ENCODE measurements at places on chromosomes 1 and 21.

DNA sequence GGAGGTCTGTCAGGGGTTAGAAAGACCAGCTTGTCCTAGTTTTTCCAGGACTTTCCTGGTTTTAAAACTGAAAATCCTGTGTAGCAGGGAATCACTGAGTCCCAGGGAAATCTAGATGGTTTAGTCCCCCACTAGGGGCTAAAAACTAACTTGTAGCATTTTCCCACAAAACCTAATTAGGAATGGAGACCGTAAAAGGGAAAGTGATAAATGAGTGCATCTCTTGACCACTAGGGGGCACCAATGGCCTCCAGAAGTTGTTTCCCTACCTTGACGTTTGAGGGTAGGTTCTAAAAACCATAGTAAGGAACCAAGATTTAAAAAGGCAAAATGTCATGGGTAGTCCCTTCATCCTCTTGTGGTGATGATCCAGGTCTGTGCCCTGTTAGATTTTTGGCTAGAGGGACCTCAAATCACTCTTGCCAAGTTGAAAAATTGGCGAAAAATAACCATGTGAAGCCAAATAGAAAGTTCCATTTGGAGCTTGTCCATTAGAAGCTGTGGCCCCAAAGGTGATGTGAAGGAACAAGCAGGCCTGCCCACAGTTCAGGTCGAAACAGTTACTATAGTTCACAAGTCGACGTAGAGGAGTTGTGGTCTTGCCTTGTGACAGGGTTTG, 24.5 kb downstream of the CLIC6 start:
- no peak overlapping the region for H3K4me3 ChIP-seq
- peak; percentile 23 for DNase-seq
- H3K27ac ChIP-seq: no peak overlapping the region
- H3K36me3 ChIP-seq: no peaks in the 10 kb centered on the region

- no peaks in the 10 kb centered on the region for H3K27me3 ChIP-seq
- no peak for DNase-seq
- no peak overlapping the region for H3K4me3 ChIP-seq
- H3K4me1 ChIP-seq: peaks cover 25% of the 10 kb centered on the region
- H3K27ac ChIP-seq: no peak overlapping the region
- H3K36me3 ChIP-seq: peaks cover 11% of the 10 kb centered on the region
Observed at GRCh38 chr1:167145965-167146364, 52.1 kb downstream of the STYXL2 start.

DNA sequence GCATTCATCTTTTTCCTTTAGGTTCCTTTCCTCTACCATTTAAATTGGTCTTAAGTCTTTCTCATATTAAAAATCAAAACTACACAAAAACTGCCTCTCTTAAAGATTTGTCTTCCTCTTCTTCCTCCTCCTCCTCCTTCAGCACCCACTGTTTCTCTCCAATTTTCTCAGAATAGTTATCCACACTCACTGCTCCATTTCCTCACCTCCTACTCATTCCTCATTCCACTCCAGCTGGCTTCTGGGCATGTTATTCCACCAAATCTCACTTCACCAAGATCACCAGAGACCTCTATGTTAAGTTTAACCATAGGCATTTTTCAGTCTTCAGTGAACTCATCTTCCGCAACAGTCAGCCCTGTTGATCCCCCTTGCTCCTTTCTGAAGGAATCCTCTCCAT, 173.7 kb downstream of the SLC35F3 start:
- H3K4me3 ChIP-seq: no peak overlapping the region
- DNase-seq: no peak
- H3K4me1 ChIP-seq: no peaks in the 10 kb centered on the region
- peaks cover 6% of the 10 kb centered on the region for H3K27me3 ChIP-seq

DNA sequence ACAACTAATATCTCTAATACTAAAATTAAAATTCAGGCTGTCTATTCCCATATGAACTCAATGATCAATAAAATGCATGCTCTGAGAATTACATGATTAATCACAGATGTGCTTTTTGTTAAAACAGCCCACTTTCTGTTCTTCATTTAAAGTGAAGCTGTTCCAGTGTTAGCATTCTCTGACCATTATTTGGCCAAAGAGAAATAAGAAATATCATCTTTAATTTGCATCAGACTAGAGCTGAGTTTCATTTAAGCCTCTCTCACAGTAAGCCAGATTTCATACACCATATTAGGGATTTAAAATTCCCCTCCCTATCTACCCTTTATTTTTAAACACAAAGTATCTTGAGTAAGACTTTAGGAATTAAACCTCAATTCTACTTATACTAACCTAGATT, 261.6 kb downstream of the TPR start:
- H3K4me1 ChIP-seq: no peaks in the 10 kb centered on the region
- H3K27me3 ChIP-seq: no peaks in the 10 kb centered on the region
- H3K4me3 ChIP-seq: no peak overlapping the region
- H3K27ac ChIP-seq: no peak overlapping the region
- peaks cover 7% of the 10 kb centered on the region for H3K36me3 ChIP-seq

DNA sequence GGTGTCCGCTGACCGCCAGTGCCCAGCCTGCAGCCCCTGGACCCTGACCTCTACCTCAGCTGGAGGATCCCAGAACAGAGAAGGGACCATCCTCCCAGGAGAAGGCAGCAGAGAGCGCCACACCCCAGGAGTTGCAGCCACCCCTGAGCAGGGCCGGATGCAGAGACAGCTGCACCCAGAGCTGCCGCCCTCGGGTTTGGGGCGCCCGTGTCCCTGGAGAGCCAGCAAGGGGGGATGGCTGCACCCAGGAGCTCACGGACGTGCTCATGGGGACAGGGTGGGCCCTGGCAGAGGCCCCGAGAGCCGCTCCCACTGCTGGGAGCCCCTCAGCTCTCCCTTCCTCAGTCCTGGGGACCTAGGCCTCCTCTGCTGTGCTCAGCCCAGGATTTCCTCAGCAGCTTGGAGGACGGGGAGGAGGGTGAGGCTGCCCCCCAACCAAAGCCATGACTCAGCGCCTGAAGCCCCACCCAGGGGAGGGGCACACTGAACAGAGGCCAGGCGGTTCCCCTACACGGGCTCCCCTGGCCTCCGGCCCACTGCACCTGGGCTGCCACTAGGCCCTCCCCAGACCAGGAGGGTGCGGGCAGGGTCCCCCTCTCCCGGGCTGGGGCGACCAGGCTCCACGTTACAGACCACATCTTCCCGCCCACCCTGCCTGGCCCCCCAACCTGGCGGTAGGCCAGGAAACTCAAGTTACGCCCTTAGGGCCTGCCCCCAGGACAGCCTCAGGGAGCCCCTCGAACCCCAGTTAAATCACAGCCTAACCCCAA, 2.2 kb downstream of the ACAP3 start:
- peak overlapping the region; percentile 86 for H3K27ac ChIP-seq
- no peaks in the 10 kb centered on the region for H3K27me3 ChIP-seq
- H3K36me3 ChIP-seq: no peaks in the 10 kb centered on the region
- H3K4me1 ChIP-seq: peaks cover 24% of the 10 kb centered on the region
- no peak for DNase-seq

GRCh38 chr1:98027103-98027705, 106.4 kb upstream of the DPYD start:
- H3K27ac ChIP-seq: no peak overlapping the region
- no peaks in the 10 kb centered on the region for H3K36me3 ChIP-seq
- no peak overlapping the region for H3K4me3 ChIP-seq
- no peaks in the 10 kb centered on the region for H3K27me3 ChIP-seq
- no peak for DNase-seq

- no peak overlapping the region for H3K27ac ChIP-seq
- H3K27me3 ChIP-seq: no peaks in the 10 kb centered on the region
- H3K36me3 ChIP-seq: peaks cover 3% of the 10 kb centered on the region
- peaks cover 25% of the 10 kb centered on the region for H3K4me1 ChIP-seq
Observed at GRCh38 chr1:154975409-154976059, 1.1 kb downstream of the CKS1B start.

All from neural crest cell (in vitro differentiated cells).